ENCODE measurements at places on chromosomes 3 and 15. TPM values are rescaled to one million over a fixed set of nuclear protein-coding genes. Genes with fewer than 3 reads are reported as not detected.

CHRFAM7A gene
- total RNA-seq, result 1.1 TPM

SLC12A8 gene
- 1.4 TPM for total RNA-seq

GJD2 gene
- total RNA-seq, result not detected

NR1I2 gene
- total RNA-seq, result not detected

PLCL2 gene
- 13.1 TPM for total RNA-seq

FAM107A gene
- total RNA-seq, result 74.4 TPM

TPRA1 gene
- 51.9 TPM for total RNA-seq

ACOX2 gene
- 0.10 TPM for total RNA-seq

HAUS2 gene
- total RNA-seq, result 48.7 TPM

GUCA1C gene
- total RNA-seq, result not detected

GOLGA8S gene
- total RNA-seq, result 0.06 TPM

FBXO40 gene
- not detected for total RNA-seq

GOLGA8R gene
- total RNA-seq, result 1.5 TPM

GOLGA6L24 gene
- not detected for total RNA-seq

GOLGA6D gene
- total RNA-seq, result not detected

GOLGA6A gene
- total RNA-seq, result not detected

ACSBG1 gene
- total RNA-seq, result under 0.01 TPM

SERINC4 gene
- total RNA-seq, result not detected

STIMATE gene
- total RNA-seq, result 14.0 TPM

CYP1A1 gene
- total RNA-seq, result 3.7 TPM

PARP15 gene
- 4.3 TPM for total RNA-seq

HYKK gene
- 1.2 TPM for total RNA-seq

NPAP1 gene
- not detected for total RNA-seq

CHRD gene
- total RNA-seq, result 1.9 TPM

GNAT1 gene
- not detected for total RNA-seq

SERPINI2 gene
- total RNA-seq, result not detected

ARHGEF3 gene
- total RNA-seq, result 13.4 TPM

CHD2 gene
- 63.4 TPM for total RNA-seq

FOXB1 gene
- not detected for total RNA-seq

ALS2CL gene
- 7.8 TPM for total RNA-seq

CCDC54 gene
- not detected for total RNA-seq

CLRN1 gene
- not detected for total RNA-seq

PAK6 gene
- not detected for total RNA-seq

FAM240A gene
- not detected for total RNA-seq

LIPH gene
- 2.0 TPM for total RNA-seq

RNF111 gene
- 34.0 TPM for total RNA-seq

GP5 gene
- 0.29 TPM for total RNA-seq

SST gene
- not detected for total RNA-seq

C3orf22 gene
- not detected for total RNA-seq

TRIM42 gene
- not detected for total RNA-seq

CD200R1 gene
- not detected for total RNA-seq

GCHFR gene
- 3.7 TPM for total RNA-seq

KCNAB1 gene
- 0.70 TPM for total RNA-seq

SH3GL3 gene
- total RNA-seq, result not detected
